ENCODE measurements at places on chromosomes 5 and 9. TPM values are rescaled to one million over a fixed set of nuclear protein-coding genes. Genes with fewer than 3 reads are reported as not detected.

- no peak for DNase-seq
Measured at GRCh38 chr9:99037769-99038483, 67.0 kb upstream of the TGFBR1 start.

GRCh38 chr9:130092910-130093309 is 39.2 kb downstream of the GPR107 start:
- no peak for DNase-seq

DNA sequence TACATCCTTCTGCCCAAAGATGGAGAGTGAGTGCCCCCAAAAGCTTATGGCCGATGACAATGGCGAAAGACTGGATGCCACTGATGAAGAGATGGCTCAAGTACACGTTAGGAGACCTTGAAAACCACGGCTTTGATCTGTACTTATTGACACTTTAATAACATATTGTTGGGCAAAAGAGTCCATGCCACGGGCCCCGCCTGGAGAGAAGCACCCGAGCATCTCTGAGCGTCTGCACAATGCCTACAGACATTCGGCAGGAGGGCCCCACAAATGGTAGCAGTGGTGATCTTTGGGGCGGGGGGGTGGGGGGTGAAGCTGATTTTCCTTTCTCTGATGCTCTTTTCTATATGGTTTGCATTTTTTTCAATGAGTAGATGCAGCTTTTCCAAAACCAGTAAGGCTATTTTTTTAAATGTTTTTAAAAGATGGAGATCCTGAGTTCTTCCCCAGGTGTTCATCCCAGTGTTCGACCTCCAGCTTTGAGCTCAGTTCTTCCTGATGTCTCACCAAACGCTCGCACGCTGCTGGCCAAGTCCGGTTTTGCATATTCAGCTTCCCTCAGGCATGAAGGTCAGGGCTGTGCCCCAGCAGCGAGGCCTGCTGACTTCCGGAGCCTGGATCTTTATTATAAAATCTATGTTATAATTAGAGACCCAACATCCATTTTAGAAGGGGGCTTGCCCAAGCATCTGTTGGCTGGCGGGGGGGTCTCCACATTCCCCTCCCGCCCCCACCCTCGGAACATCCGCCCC is 34.3 kb upstream of the BARHL1 start:
- no peak for DNase-seq

Gene ADGRD2
- not detected for polyA plus RNA-seq

Gene BTNL8
- not detected for polyA plus RNA-seq

Gene FRMPD1
- polyA plus RNA-seq = not detected

Gene LRRC26
- polyA plus RNA-seq = 2.1 TPM

All from immature natural killer cell (primary cell).